Left cardiac atrium (tissue), 4 donors: ENCODE measurements at places on chromosomes 7 and 10. TPM values are rescaled to one million over a fixed set of nuclear protein-coding genes. Genes with fewer than 3 reads are reported as not detected.

Gene CHST15
- total RNA-seq: 17.8 TPM

Gene MAP3K8
- 13.1 TPM for total RNA-seq

DNA sequence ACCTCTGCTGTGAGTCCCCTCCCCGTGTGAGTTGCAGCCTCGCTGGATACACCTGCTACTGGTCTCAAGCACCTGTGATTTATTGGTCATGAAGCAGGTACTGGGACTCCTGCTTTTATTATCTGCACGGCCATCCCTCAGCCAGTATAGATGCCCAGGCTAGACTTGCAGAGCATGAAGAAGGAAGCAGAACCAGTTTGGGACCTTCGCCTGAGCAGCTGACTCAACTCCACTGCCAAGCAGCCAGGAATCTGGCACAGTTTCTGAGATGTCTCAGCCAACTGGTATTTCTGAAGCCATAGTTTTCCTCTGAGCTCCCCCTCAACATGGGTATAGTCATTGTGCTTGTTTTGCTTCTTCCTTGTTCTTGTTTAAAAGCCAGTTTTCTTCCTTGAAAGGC lies 28.0 kb upstream of the SLC39A12 start:
- DNase-seq: no peak

GRCh38 chr10:47264797-47265281 lies 35.2 kb upstream of the GDF10 start:
- no peak for DNase-seq

GRCh38 chr10:97647556-97647955 lies 7.1 kb downstream of the PI4K2A start:
- DNase-seq: no peak

DNA sequence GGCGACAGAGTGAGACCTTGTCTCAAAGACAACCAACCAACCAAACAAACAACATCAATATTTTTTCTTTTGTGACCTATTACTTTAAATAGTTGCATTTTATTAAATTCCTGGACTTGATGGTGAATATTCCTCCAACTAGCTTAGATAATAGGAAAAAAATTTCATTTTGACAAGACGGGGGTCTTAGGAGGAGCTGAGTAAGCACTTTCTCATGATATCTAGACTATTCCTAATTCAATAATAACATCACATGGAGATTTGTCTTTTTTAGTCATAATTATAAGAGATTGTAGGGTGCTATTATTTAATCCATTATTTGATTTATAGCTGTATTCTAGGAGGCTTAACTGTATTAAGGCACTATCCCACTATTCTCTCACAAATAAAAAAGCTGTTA lies 702.5 kb downstream of the PHTF2 start:
- no peak for DNase-seq

DNA sequence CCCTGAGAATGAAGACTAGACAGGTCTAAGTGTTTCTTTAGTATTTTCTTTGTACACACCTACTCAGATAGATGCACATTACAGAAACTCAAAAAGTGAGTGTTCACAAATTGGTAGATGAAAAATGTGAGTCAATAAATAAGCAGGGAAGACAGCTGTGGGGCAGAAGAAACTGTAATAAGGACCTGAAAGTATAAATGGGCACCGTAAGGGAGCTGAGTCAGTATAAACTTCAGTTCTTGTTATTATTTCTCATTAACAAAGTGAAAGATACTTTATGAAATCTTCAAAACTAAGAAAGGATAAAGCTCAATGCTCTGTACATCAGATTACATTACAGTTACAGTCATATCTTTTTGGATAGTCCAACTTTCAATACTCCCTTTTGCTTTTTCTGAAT lies 2.5 kb downstream of the MTPN start:
- DNase-seq: no peak

DNA sequence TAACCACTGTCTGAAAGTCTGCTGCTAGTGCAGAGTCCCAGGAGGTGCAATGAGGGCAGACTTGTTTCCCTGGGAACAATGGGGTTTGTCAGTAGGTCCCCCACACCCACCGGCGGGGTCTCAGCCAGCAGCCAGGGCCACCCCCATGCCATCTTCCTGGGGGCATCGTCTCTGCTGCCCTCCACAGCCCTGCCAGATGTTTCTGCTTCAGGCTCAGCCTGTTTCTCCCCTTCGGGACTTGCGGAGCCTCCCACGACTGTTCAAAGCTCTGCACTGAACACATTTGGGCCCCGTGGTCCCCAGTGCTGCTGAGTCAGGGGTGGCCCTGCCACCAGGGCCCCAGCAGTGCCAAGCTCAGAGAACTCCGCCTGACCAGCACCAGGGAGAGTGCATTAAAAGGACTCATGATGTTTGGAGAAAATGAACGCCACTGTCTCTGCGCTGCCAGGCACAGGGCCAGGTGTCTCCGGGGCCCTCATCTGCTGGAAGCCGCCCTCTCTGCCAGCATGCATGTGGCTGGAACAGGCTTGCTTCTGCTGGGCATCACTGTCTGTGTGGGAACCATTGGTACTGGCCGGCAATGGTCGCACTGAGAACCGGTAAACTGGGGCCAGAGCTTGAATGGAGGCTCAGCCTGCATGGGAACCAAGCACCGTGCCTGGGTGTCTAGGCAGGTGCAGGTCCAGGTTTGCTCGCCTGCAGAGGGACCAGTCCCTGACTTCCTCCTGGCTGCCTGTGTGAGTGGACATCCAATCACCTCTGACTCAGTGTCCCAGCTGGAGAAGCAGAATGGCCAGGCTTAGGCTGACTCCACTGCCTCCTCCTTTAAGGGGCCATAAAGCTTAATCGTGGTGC lies 345.1 kb downstream of the GLRX3 start:
- no peak for DNase-seq

DNA sequence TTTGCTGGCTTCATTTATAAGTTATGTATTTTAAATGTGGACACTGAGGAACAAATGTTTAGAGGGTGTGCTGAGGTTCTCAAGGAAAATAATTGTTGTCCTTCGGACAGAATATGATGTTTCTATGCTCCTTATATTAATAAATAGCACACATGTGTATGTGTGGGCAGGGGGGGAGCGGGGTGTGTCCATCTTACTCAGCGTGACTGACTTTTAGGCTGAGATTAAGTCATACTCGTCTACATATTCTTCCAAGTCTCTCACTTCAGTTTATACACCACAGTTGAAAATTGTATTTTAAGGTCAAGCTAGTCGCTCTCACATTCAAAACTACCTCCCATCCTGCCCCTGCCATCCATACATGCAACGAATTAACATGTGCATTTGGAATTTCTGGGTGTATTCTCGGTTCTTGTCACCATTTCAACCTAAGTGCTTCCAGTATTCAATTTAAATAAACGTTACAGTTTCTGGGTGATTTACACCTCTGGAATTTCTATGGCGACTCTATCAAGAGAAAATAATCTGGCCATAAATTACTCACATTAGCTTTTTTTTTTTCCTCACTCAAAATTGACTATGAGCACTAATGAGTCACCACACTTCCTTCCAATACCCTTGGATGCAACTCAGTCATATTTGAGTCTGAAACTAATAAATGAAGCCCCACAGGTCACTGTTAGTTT lies 3.3 kb downstream of the PCDH15 start:
- DNase-seq: no peak

DNA sequence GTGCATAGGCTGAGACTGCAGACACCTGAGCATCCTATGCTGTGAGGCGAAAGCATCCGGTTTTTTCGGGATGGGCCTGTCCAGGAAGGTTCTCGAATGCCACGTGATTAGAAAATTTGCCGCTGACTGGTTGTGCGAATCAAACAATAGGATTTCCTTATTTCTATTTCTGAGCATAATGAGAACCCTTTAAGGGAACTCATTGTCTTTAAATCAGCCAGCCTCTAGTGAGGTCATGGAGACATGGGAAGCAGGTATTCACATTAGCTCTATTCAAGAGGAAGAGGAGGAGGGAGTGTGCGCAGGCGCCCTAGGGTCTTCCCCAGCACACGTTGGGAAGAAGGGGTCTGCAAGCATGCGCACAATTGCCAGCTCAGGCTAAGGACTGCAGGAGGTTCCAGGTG lies 5.6 kb downstream of the GIMAP1 start:
- no peak for DNase-seq

- peak; percentile 76 for DNase-seq
These were observed 4.6 kb downstream of the BRI3 start for GRCh38 chr7:98286093-98286539.

DNA sequence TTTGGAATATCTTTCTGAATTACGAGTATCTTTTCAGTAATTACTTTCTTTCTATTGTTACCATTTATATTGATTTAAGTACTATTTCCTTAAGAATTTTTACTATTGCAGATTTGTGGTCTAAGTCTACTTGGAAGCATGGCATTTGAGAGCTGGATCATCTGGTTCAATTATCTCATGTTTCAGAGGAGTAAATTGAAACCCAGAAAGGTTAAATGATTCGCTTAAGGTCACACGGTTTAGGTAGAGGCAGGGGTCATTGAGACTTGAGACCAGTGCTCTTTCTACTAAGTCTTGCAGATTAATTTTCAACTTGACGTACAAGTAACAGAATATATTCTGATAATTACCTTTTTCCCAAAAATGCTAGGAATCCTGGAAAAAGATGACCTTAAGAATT lies 109.2 kb upstream of the GLCCI1 start:
- no peak for DNase-seq

DNA sequence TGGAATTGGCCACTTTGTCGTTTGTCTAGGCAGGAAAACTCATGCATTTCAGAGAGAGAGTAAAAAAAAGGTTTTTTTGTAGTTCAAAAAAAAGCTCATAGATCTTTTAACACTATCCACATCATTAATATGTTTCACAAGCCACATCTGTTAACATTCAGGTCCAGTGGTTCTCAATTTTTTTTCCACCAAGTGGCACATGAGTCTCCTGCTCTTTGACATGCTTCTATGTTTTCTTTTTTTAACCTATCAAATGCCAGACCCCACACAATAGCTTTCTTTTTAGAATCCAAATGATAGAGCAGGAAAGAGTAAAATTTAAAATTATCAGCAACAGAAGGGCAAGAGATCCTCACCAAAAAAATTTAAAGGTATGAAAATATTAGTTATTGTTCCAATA lies 20.3 kb downstream of the NOD1 start:
- no peak for DNase-seq

- no peak for DNase-seq
These were observed 150.8 kb upstream of the NPS start for GRCh38 chr10:127398140-127398970.
